ENCODE measurements at places on chromosomes 3 and 15.

GRCh38 chr3:153906366-153906765 lies 214.8 kb upstream of the ARHGEF26 start:
- DNase-seq: no peak

DNA sequence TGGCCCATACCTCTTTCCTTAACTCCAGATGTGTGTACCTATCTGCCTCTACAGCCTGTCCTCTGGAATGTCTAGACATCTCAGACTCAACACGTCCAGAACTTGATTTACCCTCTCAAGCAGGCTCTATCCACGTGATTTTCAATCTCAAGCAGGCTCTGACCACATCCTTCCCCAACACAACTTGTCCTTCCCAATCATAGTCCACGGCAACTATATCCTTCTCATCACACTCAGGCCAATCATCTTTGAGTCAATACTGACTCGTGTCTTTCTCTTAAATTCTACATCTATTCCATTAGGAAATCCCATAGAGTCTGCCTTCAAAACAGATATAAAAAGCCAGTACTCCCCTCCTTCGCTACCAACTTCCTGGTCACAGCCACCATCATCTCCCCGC lies 70.4 kb downstream of the FOXP1 start:
- no peak for DNase-seq

DNA sequence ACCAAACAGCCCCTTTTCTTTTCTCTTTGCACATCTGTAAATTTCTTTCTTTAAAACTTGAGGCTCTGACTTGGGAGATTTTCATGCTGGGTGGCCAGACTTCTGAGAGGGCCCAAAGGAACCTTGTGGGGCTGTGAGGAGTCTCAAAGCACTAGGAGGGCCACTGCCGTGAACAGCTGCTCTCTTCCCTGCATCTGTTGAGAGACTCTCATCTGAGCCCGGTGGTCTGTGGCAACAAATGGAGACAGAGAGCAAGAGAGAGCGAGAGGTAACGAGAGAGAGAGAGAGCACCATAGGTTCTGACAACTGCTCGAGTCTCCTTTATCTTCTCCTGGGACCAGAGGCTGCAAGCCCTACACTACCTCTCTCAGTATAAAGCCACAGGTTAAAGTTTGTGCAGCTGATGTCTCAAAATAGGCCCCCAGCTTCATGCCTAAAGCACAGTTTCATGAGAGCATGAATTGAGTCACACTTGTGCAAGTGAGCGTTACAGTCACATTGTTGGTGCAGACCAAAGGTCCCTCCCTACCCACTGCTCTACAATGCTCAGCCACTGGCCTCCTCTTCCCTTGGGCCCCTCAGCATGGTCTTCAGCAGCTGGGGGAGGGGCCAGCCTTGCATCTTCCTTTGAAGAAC lies 60.7 kb downstream of the ZNF621 start:
- no peak for DNase-seq

DNA sequence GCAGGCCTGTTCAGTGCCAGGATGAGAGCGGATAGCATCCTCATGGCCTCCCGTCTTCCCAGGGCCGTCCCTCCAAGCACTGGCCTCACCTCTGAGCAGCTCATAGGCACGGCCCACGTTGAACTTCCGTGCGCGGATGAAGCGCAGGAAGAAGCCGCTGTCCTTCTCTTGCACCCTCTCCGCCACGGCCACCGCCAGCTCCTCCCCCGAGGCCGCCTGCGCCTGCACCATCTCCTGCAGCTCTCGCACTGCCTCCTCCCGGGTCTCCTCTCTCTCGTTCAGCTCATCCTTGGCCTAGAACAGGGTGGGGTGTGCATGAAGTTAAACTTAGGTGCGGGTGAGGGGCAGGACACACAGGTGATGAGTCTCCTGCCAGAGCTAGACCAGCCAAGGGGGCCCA lies 4.3 kb downstream of the RLBP1 start:
- DNase-seq: no peak

GRCh38 chr3:12841149-12841969 lies at the start of gene RPL32:
RPL32 (minus strand) TSS chr3:12841565; CDS start chr3:12840237, 1,328 bp downstream.
- peak; percentile 88 for DNase-seq

GRCh38 chr3:46540550-46540949 lies 25.6 kb downstream of the LRRC2 start:
- DNase-seq: no peak

DNA sequence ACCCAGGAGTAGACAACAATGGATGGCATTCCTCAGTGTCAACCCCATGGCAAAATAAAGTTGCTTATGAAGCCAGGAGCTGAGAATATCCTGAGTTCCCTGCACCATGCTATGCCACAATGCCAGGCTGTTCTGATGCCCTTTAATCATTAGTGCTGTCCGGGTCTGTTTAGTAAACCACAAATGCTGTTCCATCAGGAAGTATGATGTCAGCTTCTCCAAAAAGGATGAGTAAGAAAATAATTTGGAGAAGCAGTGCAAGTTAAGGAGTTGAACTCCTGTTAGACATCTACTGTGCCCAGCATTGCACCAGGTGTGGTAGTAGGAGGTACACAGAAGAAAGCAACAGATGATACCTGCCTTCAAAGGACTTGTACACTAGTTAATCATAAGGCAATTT lies 67.9 kb upstream of the GUCA1C start:
- no peak for DNase-seq

DNA sequence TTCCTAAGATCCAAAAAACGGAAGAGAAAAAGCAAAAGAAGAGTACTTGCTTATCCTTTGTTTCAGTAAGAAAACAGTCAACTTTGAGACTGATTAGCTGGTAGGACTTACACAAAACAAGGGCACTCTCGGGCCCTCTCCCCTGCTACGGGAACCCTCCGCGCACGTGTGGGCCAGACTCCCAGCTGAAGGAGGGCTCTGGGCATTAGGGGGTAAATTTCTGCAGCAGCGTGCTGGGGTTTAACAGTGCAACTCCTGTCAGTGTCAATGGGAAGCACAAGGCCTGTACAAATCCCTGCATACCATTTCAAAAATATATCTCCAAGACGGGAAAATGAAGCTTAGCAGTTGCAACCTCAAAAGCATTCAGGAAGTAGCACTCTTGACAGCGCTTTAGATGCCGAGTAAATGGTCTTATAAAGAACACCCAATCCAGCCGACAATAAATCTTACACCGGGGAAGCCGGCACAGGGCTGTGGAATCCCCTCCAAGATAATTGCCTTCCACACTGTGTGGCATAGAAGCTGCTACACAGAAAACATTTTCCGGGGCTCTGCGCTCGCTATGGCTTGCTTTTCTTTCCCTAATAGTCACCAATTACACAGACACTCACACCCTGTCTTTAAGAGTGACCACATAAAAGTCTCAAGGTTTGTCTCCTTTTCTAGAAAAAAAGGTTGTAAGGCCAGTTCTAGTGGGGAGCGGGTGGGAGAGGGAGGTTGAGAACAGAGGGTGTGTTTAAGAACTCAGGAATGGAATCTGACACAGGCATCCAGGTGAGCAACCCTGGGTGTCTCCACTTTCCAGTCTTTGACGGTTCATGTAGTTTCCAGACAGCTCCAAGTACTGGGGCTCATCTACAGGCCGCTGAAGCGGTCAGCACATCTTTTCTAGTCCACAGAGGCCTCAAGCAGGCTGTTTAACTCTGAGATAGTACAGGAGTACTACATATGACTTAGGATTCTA lies 512.7 kb downstream of the FOXP1 start:
- DNase-seq: no peak

DNA sequence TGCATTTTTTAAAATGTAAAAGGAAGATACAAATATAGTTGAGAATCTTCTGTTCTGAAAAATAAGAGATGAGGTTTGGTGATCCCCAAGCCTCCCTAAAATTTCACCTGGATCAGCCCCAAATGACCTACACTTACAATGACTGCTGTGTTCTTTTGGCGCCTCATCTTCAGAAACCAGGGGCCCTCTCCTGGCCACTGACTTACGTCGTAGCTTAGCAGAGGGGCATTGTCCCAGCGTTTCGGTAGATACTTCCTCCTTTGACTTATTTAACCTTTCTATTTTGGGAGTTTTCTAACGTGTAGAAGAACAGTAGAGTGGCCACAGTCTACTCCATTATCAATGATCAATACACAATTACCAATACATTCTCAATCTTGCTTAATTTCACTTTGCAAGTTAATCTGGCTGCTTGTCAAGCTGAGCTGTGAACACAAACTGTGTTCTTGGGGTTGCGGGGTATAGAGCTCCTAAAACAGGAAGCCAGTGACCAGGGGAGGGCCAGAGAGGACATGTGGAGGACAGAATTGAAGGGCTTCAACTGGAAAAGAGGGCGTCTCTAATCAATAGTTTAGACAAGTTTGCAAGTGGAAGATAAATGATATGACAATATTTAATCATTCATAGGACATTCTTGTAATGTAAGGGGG lies 419.5 kb downstream of the LPP start:
- no peak for DNase-seq

DNA sequence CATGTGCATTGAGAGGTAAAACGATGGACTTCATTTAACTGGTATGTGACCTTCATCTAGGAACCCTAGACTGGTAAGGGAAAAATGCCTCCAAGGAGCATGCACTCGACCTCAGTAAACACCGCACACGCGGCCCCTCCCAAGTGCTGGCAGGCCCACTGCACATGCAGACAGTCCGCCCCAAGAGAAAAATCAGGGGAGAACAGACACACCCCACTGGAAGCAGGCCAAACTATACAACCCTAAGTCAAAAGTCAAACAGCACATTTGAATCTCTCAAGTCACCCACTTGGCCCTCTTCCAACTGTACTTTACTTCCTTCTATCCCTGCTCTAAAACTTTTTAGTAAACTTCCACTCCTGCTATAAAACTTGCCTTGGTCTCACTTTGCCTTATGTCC lies 250.1 kb upstream of the HES1 start:
- no peak for DNase-seq

- no peak for DNase-seq
These were observed 96.6 kb downstream of the CGNL1 start for GRCh38 chr15:57472861-57473260.

- no peak for DNase-seq
These were observed 38.2 kb upstream of the PLCL2 start for GRCh38 chr3:16846373-16847080.

GRCh38 chr3:178201714-178202113 lies 334.5 kb upstream of the KCNMB2 start:
- no peak for DNase-seq

DNA sequence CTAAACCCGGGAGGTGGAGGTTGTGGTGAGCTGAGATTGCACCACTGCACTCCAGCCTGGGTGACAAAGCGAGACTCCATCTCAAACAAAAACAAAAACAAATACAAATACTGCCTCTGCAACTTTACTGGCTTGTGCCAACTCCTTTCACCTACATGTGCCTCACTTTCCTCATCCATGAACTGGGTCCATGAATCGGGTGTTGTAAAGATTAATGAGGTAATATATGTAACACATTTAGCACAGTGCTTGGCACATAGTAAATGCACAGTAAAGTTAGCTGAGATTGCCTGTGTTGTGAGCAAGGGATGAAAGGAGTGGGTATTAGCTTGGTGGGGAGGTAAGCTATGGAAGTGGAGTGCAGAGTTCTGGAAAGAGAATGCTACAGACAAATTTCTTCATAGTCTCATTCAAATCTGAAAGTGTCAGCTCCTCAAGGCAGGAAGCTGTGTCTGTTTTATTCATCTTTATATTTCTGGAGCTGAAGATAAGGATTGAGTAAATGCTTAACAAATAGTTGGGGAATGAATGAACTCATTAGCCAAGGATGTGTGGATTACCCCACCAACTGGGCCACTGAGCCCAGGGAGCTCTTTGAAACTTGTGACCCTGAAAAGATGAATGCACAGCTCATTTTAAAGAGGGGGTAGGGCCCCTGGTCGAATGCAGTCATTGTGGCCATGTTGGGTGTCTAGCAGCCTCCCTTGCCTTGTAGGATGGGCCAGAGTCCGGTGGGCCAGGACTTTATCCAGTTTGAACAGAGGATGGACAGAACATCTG lies 7.7 kb upstream of the CDCP1 start:
- peak; percentile 62 for DNase-seq

- no peak for DNase-seq
These were observed at the start of gene STIMATE for GRCh38 chr3:52897130-52898122. STIMATE (minus strand) TSS chr3:52897548; CDS start chr3:52897450, 98 bp downstream.

DNA sequence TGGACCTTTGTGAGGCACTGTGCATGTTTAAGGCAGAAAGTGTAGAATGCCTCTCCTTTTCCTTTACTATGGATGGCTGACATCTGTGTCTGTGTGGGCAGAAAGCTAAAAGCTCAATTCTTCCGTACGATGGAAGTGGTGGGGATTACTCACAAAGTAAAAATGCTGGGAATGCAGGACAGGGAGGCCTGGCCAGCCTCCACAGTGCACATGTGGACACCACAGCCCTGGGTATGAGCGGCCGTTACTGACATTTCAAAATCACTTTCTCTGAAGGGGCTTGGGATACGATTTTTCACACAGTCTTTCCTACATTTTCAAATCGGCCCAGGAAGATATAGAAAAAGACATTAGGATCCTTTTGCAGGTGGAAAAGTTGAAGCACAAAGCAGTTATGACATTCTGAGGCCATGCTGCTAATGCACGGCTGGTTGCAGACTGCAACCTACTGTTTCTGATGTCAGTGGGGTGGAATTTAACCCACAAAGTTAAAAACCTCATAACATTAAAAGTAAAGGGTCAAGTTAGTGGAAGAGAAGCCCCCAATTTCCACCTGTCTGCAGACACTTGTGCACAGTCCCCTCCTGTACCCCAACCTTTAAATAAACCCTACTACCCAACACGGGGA lies 27.9 kb downstream of the EHD4 start:
- DNase-seq: peak; percentile 84

GRCh38 chr15:54307926-54308325 lies 329.7 kb downstream of the UNC13C start:
- no peak for DNase-seq

- no peak for DNase-seq
These were observed 64.7 kb upstream of the CFAP161 start for GRCh38 chr15:81069356-81069755.

- no peak for DNase-seq
These were observed 9.0 kb downstream of the P2RY1 start for GRCh38 chr3:152843955-152844354.

DNA sequence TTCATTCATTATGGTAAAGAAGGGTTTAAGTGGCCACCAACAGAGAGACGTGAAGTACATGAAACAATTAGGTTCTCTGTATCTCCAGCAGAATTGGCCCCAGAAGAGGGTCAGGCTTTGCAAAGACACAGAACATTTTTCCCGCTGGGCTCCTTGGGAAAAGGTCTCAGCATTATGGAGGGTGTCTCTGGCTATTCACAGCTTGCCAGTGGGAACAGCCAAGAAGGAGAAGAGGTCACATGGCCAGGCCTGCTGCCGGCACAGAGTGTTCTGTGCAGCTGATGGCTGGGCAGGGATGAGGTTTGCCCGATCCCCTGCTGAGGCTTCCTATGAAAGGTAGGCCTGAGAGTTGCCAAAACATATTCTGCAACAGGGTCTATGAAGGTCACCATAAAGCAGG lies 77.8 kb upstream of the LPP start:
- DNase-seq: no peak

All from non-pigmented ciliary epithelial cell (primary cell).